Sigmoid colon (tissue), 7 donors: ENCODE measurements at places on chromosomes 12 and 14.

DNA sequence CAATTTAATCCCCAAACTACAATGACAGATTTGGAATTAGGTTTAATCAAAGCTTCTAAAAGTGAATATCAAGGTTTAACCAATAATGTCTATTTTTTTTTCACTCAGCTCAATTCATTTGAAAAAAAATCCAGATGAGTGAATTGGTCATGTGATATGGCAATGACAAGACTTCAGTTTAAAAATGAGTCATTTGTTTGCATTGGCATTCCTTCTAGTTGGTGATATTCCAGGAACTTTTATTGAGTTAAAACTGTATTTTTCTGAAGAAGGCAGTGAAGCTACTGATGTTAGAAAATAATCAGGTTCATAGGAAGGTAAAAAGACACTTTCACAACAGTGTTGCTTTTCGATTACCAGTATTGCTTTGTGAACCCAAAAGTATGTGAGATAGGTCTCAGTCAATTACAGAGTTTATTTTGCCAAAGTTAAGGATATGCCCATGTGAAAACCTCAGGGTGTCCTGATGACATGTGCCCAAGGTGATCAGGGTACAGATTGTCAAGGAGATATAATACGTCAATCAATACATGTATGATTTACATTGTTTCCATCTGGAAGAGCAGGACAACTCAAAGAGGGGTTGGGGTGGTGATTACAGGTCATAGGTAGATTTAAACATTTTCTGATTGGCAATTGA, 1214.9 kb downstream of the GALC start:
- H3K36me3 ChIP-seq = no peaks in the 10 kb centered on the region
- no peaks in the 10 kb centered on the region for H3K4me1 ChIP-seq
- H3K4me3 ChIP-seq = no peak overlapping the region
- no peak for DNase-seq
- H3K27me3 ChIP-seq = no peaks in the 10 kb centered on the region

GRCh38 chr14:73008501-73008900, 18.4 kb downstream of the ZFYVE1 start:
- H3K27me3 ChIP-seq = no peaks in the 10 kb centered on the region
- peaks cover 31% of the 10 kb centered on the region for H3K4me1 ChIP-seq
- DNase-seq = no peak
- peaks cover 25% of the 10 kb centered on the region for H3K36me3 ChIP-seq

- DNase-seq = no peak
- no peaks in the 10 kb centered on the region for H3K36me3 ChIP-seq
- H3K27me3 ChIP-seq = no peaks in the 10 kb centered on the region
- H3K27ac ChIP-seq = no peak overlapping the region
These were observed 4.3 kb upstream of the RAPGEF3 start for GRCh38 chr12:47762850-47763465.

GRCh38 chr12:113060336-113060960, 3.9 kb downstream of the DTX1 start:
- no peak for DNase-seq
- H3K4me3 ChIP-seq = no peak overlapping the region
- H3K27ac ChIP-seq = no peak overlapping the region
- no peaks in the 10 kb centered on the region for H3K4me1 ChIP-seq
- no peaks in the 10 kb centered on the region for H3K36me3 ChIP-seq
- peaks cover 42% of the 10 kb centered on the region for H3K27me3 ChIP-seq

DNA sequence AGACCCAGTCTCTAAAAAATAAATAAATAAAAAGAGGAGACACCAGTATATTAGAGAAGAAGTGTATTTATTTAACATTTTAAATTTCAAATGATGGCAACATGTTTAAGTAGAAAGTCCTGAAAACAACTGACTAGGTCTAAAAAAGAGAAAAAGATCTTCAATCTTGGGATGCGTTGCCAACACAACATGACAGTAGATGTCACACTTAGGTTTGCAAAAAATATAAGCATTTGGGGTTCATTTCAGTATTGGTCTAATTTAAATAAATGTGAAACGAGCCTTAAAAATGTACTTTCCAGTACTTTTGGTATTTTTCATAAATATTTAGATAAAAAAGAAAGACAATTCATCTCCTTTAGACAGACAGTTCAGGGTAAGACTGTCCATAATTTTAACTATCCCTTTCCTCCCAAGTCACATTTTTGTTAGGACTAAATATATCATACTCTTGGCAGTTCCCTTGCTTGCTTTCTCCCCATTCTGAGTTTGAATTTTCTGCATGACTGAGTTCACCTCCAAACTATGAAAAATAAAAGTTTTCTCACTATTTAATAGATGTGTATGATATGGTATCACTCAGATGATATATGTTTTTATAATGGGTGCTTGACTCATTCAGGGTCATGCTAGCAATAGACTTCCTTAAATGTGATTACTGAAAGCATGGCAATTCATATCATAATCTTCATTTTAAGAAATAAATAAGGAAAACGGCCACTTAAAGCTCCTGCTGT, 4.3 kb downstream of the C14orf93 start:
- no peak overlapping the region for H3K4me3 ChIP-seq
- DNase-seq = no peak
- no peaks in the 10 kb centered on the region for H3K4me1 ChIP-seq
- no peaks in the 10 kb centered on the region for H3K27me3 ChIP-seq
- H3K27ac ChIP-seq = no peak overlapping the region
- no peaks in the 10 kb centered on the region for H3K36me3 ChIP-seq
